Breast epithelium (tissue), 4 donors: ENCODE measurements at places on chromosomes 3 and 15. TPM values are rescaled to one million over a fixed set of nuclear protein-coding genes. Genes with fewer than 3 reads are reported as not detected.
A peak's percentile ranks its signal among the peaks of the same experiment; 100 is the strongest.

- no peak for DNase-seq
These were observed 11.5 kb downstream of the SETMAR start for GRCh38 chr3:4314688-4315087.

TNFAIP8L3 gene
- 4.0 TPM for total RNA-seq

PSMA4 gene
- 138 TPM for total RNA-seq

- no peak for DNase-seq
These were observed 28.0 kb upstream of the GABRA5 start for GRCh38 chr15:26838742-26839460.

BSN gene
- total RNA-seq: 0.48 TPM

GRCh38 chr3:127035677-127036076 is 52.8 kb downstream of the PLXNA1 start:
- no peak for DNase-seq

DNA sequence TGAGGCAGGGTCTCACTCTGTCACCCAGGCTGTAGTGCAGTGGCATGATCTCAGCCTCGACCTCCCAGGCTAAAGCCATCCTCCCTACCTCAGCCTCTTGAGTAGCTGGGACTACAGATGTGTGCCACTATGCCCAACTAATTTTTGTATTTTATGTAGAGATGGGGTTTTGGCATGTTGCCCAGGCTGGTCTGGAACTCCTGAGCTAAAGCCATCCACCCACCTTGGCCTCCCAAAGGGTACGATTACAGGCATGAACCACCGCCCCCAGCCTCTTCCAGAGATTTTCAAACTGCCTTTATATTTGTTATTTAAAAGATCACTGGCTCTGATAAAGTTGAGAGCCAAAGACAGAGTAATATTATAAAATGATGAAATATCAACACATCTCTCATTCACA is 37.3 kb downstream of the BSN start:
- no peak for DNase-seq

GRCh38 chr15:96374499-96374898 is 44.0 kb downstream of the NR2F2 start:
- no peak for DNase-seq

AGBL1 gene
- not detected for total RNA-seq

GRCh38 chr15:43777267-43777914 is 625 bp upstream of the ELL3 start:
- peak; percentile 69 for DNase-seq

- DNase-seq: no peak
These were observed 22.6 kb downstream of the WHAMM start for GRCh38 chr15:82831894-82832600.

DNA sequence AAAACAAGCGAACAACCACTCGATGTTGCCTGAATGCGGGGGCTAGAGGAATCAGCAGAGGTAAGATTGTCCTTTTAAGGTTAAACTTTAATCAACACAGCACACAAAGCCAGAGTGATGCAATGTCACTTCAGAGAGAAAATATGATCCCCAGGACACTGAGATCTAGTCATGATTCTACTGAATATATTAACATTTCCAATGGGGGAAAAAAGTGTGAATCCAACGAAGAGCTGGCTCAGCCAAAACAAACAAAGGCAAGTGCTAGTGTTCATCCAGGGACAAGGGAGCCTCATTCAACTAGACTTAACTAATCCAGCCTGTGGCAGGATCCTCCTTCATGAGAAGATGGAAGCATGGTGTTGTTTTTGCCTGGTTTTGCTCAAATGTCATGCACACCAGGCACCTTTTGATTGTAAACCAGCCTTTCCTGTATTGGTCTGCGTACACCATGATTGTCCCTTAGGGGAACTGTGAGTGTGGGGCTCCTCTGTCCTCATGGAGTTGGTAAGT is 35.8 kb downstream of the SCG5 start:
- no peak for DNase-seq

DNA sequence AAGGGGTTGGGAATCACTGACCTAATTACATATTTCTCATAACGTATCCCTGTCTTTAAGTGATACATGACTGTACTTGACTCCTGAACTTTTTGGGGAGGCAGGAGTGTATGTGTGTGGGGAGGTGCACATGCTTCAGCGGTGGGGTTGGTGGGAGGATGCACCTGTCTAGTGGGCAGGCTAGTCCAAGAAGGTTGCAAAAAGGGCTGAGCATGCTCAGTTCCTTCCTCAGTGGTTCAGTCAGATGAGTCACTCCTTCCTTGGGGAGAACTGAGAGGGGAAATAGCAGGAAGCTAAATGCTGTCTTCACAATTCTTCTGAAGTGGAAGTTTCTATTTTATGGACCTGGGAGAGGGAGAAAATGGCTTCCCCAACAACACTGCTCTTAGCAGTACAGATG is 24.6 kb upstream of the AP4E1 start:
- no peak for DNase-seq

GATM gene
- total RNA-seq: 31.5 TPM

DNA sequence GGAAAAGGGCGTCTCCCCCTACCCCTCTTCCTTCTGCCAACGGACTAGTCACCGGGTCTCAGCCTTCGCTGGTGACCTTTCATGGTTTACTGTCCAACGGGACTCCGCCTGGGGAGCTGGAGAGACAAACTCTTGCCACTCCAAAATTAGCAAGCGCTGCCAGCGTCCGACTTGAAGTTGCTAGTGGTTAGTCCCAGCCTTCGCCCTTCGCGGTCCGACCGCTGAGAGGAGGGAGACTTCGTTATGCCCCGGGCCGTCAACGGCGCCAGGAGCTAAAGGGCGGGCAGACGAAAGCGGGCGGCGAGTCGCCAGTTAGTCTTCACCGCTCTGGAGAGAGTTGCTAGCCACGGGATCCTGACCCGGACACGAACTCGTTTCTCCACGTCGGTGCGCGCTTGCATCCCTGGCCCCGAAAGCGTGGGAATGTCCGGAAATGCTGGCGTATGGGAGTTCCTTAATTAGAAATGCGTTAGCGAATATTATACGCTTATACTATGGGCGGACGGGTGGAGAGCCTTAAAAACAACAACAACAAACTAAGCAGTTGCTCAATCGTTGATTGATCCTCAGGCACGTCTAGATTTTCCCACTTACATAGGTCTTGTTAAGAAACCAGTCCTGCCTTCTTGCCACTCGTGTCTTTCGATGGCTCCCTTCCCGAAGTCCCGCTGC is 716 bp downstream of the SMC4 start:
- peak; percentile 18 for DNase-seq

GRCh38 chr3:19065027-19065426 is 83.3 kb upstream of the KCNH8 start:
- DNase-seq: no peak

TTLL13 gene
- total RNA-seq: 0.15 TPM

- DNase-seq: no peak
These were observed 4.9 kb downstream of the ACAD11 start for GRCh38 chr3:132654721-132655120.

GRCh38 chr15:62647202-62647842 is 395.2 kb upstream of the TPM1 start:
- DNase-seq: peak; percentile 50

GRCh38 chr15:48582452-48583247 is 62.9 kb downstream of the FBN1 start:
- no peak for DNase-seq

IL17RE gene
- total RNA-seq: 11.5 TPM

PLXND1 gene
- total RNA-seq: 53.6 TPM

- DNase-seq: no peak
These were observed 1093.2 kb downstream of the FHIT start for GRCh38 chr3:60158035-60158434.

DNA sequence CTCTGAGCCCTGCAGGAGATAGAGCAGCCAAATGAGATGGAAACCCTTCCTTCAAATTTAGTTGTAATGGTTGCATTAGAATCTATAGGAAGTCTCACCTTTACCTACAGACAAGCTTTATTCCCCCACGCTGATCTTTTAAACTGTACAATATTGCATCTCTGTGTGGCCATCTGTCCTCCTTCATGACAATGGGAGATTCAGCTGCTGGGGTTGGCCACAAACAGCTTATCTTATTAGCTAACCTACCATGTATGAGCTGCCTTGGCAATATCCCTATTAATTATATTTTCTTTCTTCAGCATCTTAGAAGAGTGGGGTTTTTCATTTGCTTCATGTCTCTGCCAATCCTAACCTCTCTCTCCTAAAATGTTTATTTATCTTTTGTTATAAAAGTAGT is 238.7 kb upstream of the NR2E3 start:
- no peak for DNase-seq

DNA sequence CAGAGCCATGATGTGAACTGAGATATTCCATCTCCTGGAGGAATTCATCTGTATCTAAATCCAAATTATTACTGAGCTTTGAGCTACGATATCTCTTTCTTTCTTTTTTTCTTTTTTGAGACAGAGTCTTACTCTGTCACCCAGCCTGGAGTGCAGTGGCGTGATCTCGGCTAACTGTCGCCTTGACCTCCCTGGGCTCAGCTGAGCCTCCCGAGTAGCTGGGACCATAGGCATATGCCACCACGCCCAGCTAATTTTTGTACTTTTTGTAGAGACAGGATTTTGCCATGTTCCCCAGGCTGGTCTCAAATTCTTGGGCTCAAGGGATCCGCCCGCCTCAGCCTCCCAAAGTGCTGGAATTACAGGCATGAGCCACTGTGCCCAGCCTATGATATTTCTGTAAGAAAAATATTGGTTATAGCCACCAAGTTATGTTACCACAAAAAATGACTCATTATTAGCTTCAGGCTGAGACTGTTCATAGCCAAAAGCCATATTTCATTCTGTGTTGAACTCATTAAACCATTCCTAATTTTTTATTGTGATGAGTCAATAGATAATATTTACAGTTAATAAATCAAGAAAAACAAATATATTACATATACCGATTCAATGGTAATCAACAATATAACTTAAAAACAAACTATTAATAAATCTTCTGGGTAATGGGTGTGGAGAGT is 27.1 kb upstream of the SLC30A4 start:
- DNase-seq: no peak

- no peak for DNase-seq
These were observed 342.7 kb downstream of the PTPRG start for GRCh38 chr3:61903931-61904657.

DNA sequence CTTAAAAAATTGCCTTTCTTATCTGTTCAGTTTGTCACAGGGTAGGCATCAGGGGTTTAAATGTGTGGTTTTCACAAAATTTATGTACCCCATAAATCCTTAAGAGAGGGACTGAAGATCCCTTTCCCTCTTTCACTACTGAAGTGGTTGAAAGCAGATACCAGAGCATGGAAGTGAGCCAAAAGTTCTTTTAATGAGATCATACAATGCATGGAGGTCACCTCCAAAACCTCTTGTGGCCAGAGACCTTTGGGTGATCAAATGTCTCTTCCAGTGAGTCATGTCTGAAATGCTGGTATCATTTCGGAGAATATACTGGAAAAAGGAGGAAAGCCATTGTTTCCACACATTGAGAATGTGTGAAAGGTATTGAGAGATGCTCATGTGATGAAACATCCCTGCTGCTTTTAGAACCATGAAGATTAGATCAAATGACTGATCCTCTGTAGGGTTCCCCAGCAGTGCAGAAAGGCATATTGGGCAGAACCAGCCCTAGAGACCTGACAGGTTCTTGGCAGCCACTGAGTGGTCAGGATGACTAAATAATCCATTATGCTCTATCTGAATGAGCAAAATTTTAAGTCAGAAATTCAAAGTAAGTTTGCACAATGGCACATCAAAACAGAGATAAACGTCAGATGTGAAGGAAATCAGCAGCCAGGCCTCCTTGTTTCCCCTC is 165.8 kb upstream of the SLC2A2 start:
- DNase-seq: no peak
